GM13977 (cell line): ENCODE measurements at places on chromosomes 7 and 10.

GRCh38 chr10:118768041-118768919, 13.5 kb upstream of the CACUL1 start:
- DNase-seq = no peak

GRCh38 chr10:85667638-85668233, 698.9 kb downstream of the GRID1 start:
- DNase-seq = no peak

GRCh38 chr10:17029581-17030271, 99.9 kb downstream of the CUBN start:
- DNase-seq = no peak

DNA sequence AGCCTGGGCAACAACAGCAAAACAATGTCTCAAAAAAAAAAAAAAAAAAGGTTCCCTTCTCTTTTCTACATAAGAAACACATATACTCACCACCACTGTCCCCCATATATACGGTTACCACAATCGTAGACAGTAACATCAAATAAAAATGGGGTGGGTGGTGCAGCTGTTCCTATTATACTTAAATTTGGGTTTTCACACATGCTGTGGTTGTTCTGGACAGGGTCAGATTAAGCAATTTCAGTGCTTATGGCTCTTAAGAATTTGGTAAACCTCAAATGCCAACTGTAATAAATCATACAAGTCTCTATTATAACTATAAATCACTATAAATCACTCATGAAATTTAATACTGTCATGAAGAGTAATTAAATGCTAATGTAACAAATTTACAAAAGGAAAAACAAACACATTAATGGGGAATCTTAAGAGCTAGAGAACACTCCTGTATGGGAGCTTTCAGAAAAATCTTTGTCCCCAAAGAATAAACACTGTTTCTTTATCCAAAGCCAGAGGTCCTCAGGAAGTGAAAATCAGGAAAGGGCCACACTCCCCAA, 143.6 kb downstream of the GLI3 start:
- no peak for DNase-seq

- no peak for DNase-seq
Measured at GRCh38 chr7:80650030-80650429, 11.6 kb downstream of the CD36 start.

DNA sequence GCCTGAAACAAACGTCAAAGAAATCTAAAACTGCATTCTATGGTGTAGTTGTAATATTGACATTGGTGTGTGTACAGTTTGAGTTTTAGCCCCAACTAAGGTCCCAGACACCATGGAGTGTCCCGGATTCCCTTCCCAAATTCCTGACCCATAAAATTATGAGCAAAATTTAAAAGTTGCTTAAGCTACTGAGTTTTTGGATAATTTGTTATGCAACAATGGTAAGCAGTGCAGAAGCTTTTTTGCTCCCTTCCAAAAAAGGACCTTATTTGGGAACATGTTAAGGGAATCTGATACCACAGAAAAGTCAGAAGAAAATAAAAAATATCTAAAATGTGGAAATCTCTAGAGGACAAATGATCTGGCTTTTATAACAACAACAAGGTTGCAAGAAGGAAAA, 63.3 kb upstream of the KMT2E start:
- DNase-seq = no peak

DNA sequence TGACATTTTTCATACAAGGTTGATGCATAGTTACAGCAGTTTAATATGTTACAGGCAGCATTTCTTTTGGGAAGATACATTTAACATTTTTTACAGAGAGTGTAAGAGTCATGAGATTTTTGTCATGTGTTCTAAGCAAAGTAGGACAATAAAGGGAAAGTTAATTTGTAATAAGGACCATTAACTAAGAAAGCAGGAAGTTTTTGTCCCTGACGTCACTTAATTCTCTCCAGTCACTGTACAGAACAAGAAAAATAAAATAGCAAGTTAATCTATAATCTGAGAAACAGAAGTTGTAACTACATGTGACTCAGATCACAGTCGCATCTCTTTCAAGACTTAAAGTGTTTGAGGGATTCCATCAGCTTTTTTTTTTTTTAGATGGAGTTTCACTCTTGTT, 49.5 kb upstream of the CAPZA2 start:
- no peak for DNase-seq

DNA sequence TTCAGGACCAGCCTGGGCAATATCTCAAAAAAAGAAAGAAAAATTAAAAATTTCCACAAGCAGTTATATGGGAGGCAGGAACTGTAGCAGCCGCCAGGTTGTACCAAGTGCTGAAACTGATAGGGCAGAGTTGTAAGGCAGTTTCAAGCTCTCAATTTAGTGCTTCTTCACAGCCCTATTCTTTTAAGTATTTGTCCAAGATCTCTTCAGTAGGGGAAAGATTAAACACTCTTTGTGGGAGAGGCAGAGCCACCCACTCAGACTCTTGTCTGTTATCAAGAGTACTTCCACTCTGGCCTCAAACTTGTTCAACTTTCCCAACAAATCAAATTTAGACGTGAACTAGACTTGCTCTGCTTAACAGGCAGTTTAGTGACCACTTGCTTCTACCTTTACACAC, 228.7 kb downstream of the REEP3 start:
- no peak for DNase-seq

DNA sequence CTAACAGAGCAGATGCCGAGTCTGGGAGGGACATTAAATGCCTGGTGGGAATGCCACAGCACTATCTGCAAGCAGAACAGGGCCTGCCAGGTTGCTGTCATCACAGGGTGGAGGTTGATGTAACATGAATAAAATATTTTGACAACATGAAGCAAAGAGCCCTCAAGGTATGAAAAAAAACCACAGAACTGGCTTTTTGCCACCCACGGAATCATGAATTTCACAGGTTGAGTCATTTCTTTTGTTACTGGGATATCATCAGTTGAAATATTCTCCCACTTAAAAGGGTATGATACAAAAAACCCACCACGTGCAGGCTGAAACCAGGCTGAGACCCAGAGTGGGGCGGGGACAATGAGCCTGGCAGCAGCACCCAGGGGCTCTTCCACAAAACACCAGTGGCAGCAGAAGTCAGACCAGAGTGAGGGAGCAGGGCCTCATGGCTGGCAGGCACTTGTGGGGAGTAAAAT, 220.1 kb downstream of the TNS3 start:
- DNase-seq = no peak

GRCh38 chr7:44743750-44744149, 4.9 kb upstream of the ZMIZ2 start:
- no peak for DNase-seq

DNA sequence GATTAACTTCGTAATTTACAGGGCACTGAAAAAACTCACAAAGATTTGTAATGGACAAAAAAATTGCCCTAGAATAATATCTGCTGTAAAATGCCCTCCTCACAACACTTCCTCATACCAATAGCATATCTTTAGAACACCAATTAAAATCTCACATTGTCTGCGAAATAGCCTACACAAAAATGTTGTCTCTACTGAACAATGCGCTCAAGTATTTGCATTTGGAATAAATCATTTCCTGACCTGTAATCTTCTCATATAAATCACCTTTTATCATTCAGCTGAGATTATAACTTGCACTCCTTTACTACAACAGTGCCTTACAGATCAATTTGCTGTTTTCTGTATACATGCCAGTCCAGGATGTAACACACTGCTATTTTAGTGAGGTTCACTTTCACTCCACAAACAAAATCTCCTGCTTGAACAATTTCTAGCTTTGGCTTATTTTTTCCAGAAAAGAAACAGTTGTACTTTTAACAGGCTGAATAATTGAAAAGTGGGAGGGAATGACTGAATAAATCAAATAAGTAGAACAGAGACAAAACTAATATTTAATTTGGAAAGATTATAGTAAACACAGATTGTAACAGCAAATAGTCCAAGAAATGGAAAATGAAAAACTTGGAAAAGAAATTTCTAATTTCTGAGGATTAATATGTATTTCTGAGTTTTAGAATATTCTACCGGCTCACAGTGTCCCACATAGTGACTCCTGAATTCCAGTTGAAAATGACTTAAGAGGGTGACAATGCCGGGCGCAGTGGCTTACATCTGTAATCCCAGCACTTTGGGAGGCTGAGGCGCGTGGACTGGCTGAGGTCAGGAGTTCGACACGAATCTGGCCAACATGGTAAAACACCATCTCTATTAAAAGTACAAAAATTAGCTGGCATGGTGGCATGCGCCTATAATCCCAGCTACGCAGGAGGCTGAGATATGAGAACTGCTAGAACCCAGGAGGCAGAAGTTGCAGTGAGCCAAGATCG, 30.6 kb downstream of the JMJD1C start:
- no peak for DNase-seq

GRCh38 chr10:33365871-33366411, 31.5 kb upstream of the NRP1 start:
- no peak for DNase-seq

- no peak for DNase-seq
Measured at GRCh38 chr7:8229927-8230326, 32.0 kb downstream of the ICA1 start.

DNA sequence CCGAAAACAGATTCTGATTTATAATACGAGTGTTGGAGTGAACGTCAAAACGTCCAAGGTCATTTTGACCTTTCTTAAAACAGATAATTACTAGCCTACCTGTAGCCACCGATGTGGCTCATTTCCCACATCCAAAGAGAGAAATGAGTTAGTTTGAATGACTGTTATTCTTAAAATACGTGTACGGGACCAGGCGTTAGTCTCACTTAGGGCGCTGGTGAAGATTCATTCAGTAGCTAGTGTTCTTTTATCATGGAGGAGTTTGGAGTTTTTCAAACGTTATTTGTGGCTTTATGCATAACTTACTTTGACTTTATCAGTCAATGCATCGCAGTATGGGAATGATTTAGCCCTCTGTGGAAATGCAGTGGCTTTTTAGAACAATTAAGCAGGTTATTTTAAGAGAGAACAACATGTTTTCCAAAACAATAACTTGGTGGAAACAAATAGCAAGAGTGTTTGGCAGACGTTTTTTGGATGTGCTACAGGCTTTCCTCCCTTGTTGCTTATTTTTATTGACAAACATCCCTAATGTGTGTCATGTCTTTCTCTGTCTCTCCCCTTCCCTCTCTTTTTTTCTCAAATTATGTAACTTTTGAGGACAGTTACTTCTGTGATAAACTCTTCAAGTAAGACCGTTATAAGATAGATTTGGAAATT, 1.6 kb downstream of the BICC1 start:
- DNase-seq = no peak

- no peak for DNase-seq
Measured at GRCh38 chr10:110485541-110485940, 12.2 kb upstream of the DUSP5 start.

GRCh38 chr7:91083855-91084644, 180.2 kb upstream of the FZD1 start:
- DNase-seq = no peak

DNA sequence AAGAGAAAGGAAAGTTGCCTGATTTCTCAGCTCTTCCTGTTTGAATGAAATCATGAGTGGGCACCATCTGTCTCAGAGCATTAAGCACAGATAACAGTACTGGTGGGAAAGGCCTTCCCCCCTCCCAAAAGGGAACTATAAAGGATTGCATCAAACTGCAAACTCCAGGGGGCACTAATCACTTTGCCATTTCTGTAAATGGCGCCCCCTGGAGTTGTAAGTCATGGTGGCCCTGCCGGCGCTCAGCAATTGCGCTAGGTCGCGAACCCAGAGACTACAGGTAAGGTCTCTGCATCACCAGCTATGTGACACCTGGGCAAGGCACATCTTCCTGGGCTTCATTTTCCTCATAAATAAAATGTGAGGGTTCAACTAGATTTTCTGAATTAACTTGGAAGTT, 11.1 kb downstream of the LRRC4 start:
- no peak for DNase-seq

DNA sequence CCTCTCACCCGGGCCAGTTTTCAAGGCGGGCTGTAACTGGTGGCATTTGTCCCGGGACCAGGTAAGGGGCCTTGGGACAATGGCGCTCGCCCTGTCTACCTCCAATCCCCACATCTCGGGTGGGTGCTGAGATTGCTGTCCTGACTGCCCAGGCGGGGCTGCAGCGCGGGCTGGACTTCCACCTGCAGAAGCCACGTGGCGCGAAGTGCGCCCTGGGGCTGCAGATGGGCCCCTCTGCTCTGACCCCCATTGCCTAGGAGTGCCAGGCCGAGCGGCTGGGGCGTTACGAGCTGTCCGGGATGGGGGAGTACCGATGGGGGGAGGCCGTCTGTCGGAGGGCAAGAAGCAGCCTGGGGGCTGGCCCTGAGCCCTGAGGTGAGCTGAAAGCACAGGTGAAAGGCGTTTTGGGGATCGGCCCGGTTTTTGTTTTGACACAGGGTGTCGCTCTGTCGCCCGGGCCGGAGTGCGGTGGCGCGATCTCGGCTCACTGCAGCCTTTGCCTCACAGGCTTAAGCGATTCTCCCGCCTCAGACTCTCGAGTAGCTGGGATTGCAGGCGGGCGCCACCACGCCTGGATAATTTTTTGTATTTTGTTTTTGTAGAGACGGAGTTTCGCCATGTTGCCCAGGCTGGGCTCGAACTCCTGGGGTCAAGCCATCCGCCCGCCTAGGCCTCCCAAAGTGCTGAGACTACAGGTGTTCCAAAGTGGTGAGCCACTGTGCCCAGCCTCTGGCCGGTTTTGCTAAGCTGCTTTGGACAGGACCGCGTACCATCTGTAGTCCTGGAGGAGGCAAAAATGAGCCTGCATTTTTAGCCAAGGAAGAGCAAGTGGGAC, at the start of gene SFXN2:
SFXN2 (plus strand) TSS at position 16 of the 835 bp plus-strand sequence. CDS start 12,001 bp downstream, outside the sequence.
- peak; percentile 42 for DNase-seq

- DNase-seq = no peak
Measured at GRCh38 chr7:67496589-67496988, 500.0 kb downstream of the TYW1 start.

GRCh38 chr7:99562832-99563231, 4.4 kb downstream of the ZNF655 start:
- no peak for DNase-seq

- no peak for DNase-seq
Measured at GRCh38 chr10:15321431-15322341, 49.4 kb downstream of the FAM171A1 start.

- no peak for DNase-seq
Measured at GRCh38 chr7:836429-836828, 4.2 kb downstream of the SUN1 start.

GRCh38 chr10:49512121-49512809, 26.7 kb downstream of the ERCC6 start:
- DNase-seq = no peak

- DNase-seq = no peak
Measured at GRCh38 chr7:147524726-147525250, 1065.8 kb upstream of the C7orf33 start.

GRCh38 chr10:27625452-27626211, 120.0 kb downstream of the MKX start:
- no peak for DNase-seq

DNA sequence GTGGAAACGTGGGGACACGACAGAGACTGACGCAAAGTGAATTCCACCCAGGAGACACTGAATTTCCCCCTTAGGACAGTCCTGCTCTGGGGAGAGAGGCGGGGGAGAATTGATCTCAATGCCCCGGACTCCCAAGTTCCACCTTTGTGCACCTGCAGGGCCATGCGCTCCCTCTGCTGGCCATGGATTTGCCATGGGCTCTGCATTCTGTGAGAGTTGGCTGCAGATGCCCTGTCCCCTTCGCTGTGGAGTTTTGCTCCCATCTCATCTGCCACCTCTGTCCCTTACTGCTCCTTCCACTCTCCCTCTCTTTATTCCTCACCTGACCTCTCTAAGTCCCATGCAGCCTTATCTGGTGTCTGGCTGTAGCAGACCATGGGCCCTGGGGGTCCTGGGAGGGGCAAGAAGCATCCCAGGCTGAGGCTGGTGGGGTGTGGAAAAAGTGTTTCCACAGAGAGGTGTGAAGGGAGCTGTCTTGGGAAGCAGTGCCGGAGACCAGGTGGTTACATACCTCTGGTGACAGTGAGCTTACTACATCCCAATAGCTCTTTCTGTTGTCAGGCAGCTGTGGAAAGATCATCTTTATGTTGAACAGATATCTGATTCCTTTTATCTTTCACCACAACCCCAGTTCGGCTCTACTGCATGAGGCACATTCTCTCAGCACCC, 14.3 kb downstream of the GHRHR start:
- DNase-seq = no peak
